GM12878 (cell line): ENCODE measurements at places on chromosomes 2 and 18. TPM values are rescaled to one million over a fixed set of nuclear protein-coding genes. Genes with fewer than 3 reads are reported as not detected.

The CPLX4 gene
- not detected in 2 replicates for polyA plus RNA-seq

The TUBA3E gene
- polyA plus RNA-seq, result not detected in 2 replicates

The PTRHD1 gene
- polyA plus RNA-seq, result 52.2 and 61.8 TPM in 2 replicates

The XDH gene
- not detected in 2 replicates for polyA plus RNA-seq

The SLC4A3 gene
- polyA plus RNA-seq, result not detected in 2 replicates

The MERTK gene
- polyA plus RNA-seq, result 0.39 and 0.43 TPM in 2 replicates

The CROCC2 gene
- polyA plus RNA-seq, result not detected in 2 replicates

The ABCG5 gene
- not detected in 2 replicates for polyA plus RNA-seq

The NAT8 gene
- not detected in 2 replicates for polyA plus RNA-seq

The IL36B gene
- not detected in 2 replicates for polyA plus RNA-seq

The TMEM37 gene
- polyA plus RNA-seq, result 0.32 TPM in 1 of 2 replicates, not detected in the other

The FECH gene
- polyA plus RNA-seq, result 37.4 and 40.1 TPM in 2 replicates

The OR6B2 gene
- not detected in 2 replicates for polyA plus RNA-seq

The DNAJC5G gene
- not detected in 2 replicates for polyA plus RNA-seq

The ANKRD62 gene
- not detected in 2 replicates for polyA plus RNA-seq

The C2orf76 gene
- polyA plus RNA-seq, result 29.4 and 29.9 TPM in 2 replicates

The INPP5D gene
- 101 and 104 TPM in 2 replicates for polyA plus RNA-seq

The CXCR4 gene
- polyA plus RNA-seq, result 52.1 and 60.4 TPM in 2 replicates

The ANXA4 gene
- polyA plus RNA-seq, result 69.0 and 73.9 TPM in 2 replicates

The HOXD3 gene
- not detected in 2 replicates for polyA plus RNA-seq

The DLGAP1 gene
- polyA plus RNA-seq, result 1.6 and 1.9 TPM in 2 replicates

The CNGA3 gene
- not detected in 2 replicates for polyA plus RNA-seq

The ANKAR gene
- 3.3 and 3.5 TPM in 2 replicates for polyA plus RNA-seq

The ZNF804A gene
- 0.79 and 1.1 TPM in 2 replicates for polyA plus RNA-seq

The CRYBA2 gene
- not detected in 2 replicates for polyA plus RNA-seq

The KLHL30 gene
- 0.03 TPM in 1 of 2 replicates, not detected in the other for polyA plus RNA-seq

The RAX gene
- not detected in 2 replicates for polyA plus RNA-seq

The SIX3 gene
- polyA plus RNA-seq, result not detected in 2 replicates

The ZBTB7C gene
- not detected in 2 replicates for polyA plus RNA-seq

The RBM43 gene
- 0.88 and 1.1 TPM in 2 replicates for polyA plus RNA-seq

The RBKS gene
- polyA plus RNA-seq, result 1.00 and 1.8 TPM in 2 replicates

The PLB1 gene
- polyA plus RNA-seq, result 0.36 and 0.50 TPM in 2 replicates

The POTEE gene
- polyA plus RNA-seq, result 1.2 TPM in 2 replicates

The KIAA2012 gene
- not detected in 2 replicates for polyA plus RNA-seq

The NXPH2 gene
- polyA plus RNA-seq, result not detected in 2 replicates

The MC4R gene
- polyA plus RNA-seq, result not detected in 2 replicates

The KIF1A gene
- polyA plus RNA-seq, result 0.10 and 0.18 TPM in 2 replicates

The MOCOS gene
- polyA plus RNA-seq, result 0.25 and 0.51 TPM in 2 replicates

The RHOB gene
- polyA plus RNA-seq, result 0.45 and 1.1 TPM in 2 replicates

The HOXD12 gene
- not detected in 2 replicates for polyA plus RNA-seq

The SPP2 gene
- polyA plus RNA-seq, result not detected in 2 replicates

The CMPK2 gene
- polyA plus RNA-seq, result 0.50 and 1.1 TPM in 2 replicates

The MYO1B gene
- polyA plus RNA-seq, result 1.8 and 2.0 TPM in 2 replicates

The OSBPL1A gene
- 0.10 TPM in 1 of 2 replicates, not detected in the other for polyA plus RNA-seq

The SRD5A2 gene
- polyA plus RNA-seq, result not detected in 2 replicates

The TGFA gene
- polyA plus RNA-seq, result not detected in 2 replicates

The QPCT gene
- 0.24 and 0.42 TPM in 2 replicates for polyA plus RNA-seq

The CPO gene
- not detected in 2 replicates for polyA plus RNA-seq
